Right kidney (tissue), 9 donors: ENCODE measurements at places on chromosomes 3 and 15.

DNA sequence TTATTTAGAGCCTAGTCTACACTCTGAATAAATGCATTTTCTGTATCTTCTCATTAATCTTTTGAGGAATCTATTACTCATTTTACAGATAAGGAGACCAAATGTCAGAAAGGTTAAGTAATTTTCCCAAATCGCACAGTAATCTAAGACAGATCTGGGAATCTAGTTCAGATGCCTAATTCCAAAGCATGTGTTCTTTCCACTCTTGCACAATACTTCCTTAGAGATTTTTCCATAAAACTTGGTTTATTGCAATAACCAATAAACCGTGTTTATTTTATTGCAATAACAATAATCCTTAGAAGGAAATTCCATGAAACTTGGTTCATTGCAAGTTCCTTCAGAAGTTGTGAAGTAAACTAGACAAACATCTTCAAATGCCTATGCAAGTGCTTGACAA is 17.4 kb upstream of the COL8A1 start:
- no peak for DNase-seq

- no peak for DNase-seq
Measured at GRCh38 chr3:176147251-176147650, 1050.0 kb downstream of the TBL1XR1 start.

DNA sequence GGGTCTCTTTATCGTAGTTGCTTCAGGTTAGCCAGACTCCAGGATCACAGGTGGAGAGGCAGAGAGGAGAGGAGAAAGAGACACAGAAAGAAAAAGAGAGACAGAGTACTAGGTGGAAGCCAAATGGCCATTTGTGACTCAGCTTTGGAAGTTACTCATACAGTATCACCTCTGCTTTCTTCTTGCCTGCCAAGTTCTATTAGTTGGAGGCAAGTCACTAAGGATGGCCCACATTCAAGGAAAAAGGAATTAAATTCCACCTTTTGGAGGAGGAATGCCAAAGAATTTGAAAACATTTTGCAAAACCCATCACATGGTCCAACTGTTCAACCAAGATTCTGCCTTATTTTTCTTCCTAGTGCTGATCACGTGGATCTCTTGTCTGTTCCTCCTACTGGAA is 291.1 kb downstream of the CHL1 start:
- no peak for DNase-seq

DNA sequence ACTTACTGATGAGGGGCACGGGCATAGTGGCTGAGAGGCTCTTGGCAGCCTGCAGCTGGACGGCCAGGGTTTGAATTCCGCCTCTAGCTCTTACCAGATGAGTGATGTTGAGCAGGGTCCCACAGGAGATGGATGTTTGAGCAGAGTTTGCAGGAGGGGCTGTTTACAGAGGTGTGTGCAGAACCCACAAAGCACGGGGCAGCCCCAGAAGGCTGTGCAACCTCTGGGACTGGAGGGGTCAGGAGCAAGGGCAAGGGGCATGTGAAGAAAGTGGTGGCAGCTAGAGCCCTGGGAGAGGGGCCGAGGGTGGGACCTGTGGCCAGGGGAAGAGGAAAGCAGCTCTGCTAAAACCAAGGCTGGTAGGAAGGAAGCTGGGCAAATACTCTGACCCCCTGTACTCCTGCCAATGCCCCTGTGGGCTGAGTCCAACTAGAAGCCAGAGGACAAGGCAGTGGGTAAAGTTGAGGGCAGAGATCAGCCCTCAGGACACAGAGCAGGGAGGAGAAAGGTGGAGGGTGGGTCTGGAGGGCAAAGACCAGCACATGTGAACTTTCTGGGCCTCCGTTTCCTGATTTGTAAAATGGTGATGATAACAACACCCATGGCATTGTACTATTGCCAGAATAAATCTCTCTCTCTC is 53.9 kb upstream of the ITGA11 start:
- DNase-seq = no peak

DNA sequence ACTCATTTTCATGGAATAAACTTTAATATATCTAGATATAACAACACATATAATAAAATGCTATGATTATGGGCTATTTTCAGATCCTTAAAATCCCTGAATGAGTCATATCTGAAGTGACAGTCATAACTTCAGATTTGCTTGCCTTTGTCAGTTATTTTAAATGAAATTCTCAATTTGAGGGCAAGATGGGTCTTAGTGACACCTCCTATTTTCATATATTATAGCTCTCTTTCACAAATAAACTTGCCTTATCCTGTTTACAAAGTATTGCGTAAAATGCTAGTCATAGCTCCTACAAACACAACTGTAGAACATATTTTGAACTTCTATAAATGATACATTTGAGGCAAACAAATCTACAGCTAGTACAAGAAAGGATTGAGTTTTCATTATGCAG is 6.2 kb upstream of the THRB start:
- no peak for DNase-seq

DNA sequence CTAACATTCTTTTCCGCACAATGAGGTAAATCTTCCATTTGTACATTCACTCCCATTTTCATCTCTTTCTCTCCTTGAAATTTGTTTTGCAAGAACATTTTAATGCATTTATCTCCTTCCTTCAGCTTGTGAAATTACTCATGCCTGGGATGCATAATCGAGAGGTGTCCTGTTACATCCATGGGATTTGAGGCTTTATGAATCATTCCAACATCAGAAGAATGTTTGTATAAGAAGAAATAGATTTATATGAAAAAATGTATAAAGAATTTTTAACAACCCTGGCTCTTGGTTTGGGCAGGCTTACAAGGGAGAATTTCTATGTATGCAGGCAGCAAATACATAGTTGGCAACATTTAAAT is 93.2 kb upstream of the MBNL1 start:
- DNase-seq = no peak

DNA sequence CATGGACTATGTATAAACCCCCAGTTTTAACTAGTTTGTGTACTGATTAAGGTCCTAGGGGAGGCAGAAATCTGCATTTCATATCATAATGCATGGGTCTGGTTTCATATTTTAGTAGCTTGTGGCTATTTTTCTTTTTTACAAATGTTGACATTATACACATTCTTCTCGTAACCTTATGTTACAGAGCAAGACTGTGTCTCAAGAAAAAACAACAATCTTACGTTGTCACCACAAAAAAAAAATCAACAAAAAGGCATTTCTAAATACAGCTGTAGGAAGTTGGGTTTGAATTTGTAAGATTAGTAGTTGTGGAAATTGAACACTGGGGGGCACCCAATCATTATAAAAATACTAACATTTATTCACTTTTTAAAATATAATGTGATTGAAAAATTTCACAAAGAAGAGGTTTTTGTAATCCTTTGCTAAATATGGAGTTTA is 17.9 kb downstream of the SERP1 start:
- no peak for DNase-seq

GRCh38 chr3:108471426-108471825 is 39.0 kb downstream of the MYH15 start:
- DNase-seq = no peak

DNA sequence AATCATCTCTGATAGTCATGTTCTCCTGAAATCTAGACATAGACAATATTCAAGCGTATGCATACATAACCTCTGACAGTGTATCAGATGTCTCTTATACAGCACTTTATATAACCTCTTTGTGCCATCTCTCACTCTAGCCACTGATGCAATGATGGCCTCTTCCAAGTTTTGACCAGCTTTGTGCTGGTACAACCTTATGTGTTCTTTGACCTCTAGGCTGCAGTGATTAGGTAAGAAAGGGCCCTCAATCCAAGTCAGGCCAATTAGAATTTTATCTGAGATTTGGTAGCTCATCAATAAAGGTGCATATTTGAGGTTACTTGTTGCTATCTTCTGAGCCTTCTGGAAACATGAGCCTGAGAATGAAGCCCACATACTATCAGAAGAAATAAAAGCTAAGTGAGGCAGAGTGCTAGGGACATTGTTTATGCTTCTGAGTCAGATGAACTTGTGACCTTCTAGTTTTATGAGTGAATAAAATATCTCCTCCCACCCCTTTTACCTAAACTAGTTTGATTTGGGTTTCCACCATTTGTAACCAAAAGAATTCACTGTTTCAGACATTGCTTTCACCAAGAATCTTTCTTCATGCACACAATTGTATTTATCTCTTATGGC is 283.2 kb upstream of the SUCLG2 start:
- DNase-seq = no peak

- DNase-seq = peak; percentile 44
Measured at GRCh38 chr15:81531109-81531592, 157.1 kb upstream of the TMC3 start.

GRCh38 chr15:99105514-99106341 is 848 bp downstream of the SYNM start:
- peak; percentile 81 for DNase-seq

- DNase-seq = no peak
Measured at GRCh38 chr3:18103591-18103990, 321.5 kb downstream of the SATB1 start.

DNA sequence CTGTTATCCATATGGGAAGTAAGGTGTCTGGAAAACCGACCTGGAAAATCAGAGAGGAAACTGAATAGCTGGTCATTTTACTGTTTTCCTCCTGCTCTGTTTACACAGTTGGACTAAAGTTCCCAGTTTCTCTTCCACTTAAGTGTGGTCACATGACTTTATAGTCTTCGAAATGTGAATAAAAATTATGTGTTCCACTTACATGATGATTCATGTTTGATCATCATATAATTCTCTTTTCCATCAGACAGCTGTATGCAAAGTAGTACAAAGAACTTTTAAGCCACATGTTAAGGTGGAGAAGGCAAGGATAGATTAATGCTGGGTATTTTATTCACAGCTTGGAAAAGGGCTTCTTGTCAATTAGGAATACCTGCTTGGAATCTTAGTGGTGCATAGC is 525.5 kb upstream of the BCHE start:
- no peak for DNase-seq

DNA sequence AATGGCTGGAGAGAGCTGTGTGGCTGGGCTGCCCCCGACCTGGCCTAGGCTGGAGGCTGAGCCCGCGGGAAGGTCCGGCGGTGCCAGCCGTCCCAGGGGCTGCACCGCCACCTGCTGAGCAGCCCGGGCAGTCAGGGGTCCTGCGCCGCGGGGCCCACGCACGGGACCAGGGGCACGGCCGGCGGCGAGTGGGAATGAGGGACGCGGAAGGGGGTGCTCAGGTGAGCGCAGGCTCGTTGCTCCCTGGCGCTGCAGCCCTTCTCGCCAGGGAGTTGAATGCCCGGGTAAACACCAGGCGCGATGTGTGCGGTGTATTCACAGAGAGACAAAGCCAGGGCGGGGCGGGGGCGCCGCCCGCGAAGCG is 666 bp upstream of the SEMA3F start:
- peak; percentile 82 for DNase-seq

DNA sequence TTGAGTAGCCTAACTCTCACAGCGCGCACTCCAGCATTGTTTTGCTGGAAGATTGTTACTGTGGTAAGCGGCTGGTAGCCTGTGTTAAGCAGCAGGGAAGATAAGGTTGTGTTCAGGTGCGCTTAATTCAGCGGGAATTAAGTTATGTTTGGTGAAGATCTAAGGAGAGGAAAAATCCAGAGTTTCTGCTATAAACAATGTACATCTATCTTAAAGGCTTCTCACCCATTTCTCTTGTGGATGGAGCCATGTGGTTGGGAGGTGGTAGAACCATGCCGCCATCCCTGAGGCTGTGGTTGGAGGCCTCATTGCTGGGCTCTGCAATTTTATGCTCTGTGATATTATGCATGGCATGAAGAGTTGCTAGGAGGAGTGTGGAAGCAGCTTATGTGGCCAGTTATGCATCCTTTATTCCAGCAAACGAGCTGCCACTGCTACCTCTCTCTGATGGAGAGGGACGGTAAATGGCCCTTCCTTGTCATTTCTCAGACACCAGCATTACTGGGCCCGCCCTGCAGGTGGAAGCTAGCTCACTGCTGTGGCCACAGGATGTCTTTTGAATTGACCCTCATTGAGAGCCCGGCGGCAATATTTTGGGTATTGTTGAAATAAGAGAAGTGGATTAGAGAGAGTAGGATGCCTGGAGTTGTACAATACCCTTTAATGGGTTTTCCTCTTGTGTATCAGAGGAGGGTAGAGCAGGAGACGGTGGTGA is 1.3 kb downstream of the MINAR1 start:
- peak; percentile 21 for DNase-seq

DNA sequence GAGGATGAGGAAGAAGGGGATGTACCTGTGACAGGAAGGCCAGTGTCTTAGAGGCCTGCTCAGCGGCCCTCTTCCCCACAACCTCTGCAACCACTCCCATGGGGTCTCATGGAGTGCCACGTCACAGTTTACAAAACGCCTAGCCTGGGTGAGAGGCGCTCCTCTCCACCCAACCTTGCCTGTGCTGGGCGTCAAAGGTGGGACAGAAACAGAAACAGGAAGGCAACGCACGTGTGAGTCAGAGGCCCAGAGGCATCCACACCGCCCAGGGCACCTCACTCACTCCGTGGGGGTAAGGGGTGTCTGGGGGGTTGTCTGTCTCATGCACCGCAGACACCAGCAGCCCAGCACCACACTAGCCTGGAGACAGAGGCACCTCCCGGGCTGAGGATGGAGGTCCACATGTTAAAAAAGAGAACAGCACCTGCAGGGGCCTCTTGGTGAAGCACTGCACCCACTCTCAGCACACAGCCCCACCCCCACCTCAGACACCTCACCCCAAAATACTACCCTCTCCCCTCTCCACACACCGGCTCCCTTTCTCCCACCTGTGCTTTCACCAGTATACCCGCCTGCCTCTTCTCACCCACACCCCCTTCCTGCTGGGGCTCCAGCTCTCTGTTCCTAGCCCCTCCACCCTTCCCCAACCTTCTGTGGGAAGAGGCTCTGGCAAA is 4.7 kb upstream of the CALML4 start:
- no peak for DNase-seq

GRCh38 chr15:51600114-51600513 is 22.5 kb downstream of the DMXL2 start:
- no peak for DNase-seq
